ENCODE measurements at places on chromosomes 12 and 14.

DNA sequence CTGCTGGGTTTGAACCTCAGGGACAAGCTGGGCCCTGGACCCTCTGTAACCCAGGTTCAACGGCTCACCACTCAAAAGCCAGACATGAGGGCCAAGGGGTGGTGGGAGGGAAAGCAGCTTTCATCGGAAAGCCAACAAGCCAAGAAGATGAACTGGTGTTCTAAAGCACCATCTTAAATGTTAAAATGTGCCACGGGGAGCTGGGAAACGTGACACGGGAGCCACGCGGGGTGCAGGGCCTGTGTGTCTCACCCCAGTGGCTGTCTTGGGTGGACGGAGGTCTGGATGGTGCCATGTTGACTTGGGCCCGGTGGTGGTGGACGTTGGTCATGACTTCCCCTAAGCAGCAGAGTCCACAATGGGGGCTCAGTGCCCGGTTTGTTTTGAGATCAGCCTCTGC lies 97.7 kb upstream of the SFSWAP start:
- no peak for DNase-seq

DNA sequence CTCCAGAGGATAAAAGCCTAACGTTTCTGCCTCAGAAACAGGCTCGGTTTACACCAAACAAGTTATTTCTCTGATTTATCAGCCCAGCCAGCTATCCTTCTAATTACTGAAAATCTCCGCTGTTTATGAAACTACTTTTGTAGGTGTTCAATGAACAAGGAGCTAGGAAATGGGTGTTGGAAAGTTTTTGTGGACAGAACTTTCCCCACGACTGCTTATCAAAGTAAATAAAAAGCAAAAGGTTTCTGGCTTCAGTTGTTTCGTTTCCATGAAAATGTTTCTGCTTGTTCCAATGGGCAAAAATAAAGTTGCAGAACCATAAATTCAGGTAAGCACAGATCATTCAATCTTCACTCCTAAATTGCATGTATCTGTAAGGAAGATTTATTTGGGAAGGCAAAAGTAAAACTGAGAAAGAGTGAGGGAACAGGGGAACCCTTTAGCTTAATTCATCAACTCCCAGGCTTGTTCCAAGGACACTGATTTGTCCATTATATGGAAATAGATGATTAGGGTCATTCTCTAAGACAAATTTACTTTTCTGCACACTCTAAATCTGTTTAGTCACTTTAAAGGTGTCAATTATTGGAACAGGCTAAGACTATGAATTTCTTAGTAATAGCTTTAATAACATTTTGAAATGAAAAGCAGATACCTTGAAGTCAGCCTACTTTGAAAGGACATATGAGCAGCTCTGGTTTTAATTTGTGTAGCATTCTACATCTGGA lies 175.9 kb upstream of the CDKN3 start:
- no peak for DNase-seq

- no peak for DNase-seq
These were observed 20.1 kb upstream of the DACT1 start for GRCh38 chr14:58617619-58618018.

GRCh38 chr12:12087693-12088034 lies 16.9 kb downstream of the BCL2L14 start:
- DNase-seq: no peak

- no peak for DNase-seq
These were observed 11.2 kb upstream of the NCKAP1L start for GRCh38 chr12:54486173-54486867.

DNA sequence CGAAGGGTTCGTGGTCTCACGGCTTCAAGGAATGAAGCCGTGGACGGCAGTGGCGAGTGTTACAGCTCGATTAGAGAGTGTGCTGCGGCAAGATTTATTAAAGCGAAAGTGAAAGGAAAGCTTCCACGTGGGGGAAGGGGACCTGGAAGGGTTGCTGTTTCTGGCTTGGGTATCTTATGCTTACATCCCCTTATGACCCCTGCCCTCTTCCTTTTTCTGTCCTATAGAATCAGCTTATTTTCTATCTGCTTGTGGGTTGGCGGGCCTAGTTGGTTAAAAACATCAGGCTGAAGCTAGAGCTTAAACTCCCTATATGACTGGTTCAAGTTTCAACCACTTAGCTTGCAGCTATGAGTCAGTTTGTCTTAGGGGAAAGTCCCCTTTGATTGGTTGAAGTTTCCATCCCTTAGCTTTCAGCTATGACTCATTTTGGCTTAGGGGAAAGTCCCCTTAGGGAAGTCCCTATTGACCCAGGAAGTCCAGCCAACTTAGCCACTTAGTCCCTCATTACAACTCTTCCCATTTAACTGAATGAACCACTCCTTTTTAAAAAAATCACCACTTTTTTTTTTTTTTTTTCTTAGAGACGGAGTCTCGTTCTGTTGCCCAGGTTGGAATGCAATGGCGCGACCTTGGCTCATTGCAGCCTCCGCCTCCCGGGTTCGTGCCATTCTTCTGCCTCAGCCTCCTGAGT lies 1494.7 kb upstream of the TMEM132C start:
- no peak for DNase-seq

DNA sequence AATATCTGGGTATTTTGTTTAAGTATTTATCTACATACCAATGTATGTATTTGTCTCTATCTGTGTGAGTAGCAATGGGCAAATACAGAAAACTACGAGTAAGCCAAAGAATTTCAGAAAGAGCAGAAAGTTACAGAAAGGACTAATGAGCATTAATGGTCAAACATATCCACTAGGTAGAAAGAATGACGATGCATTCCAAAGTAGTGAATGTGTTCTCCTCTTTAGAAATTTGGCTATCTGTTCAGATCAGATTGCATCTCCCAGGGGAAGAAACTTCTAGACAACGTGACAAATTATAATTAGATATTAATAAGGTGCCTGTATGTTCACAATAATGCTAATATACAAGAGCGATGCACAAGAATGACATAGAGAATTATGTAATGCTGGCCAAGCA lies 194.5 kb upstream of the GZMB start:
- no peak for DNase-seq

GRCh38 chr14:32201816-32202490 lies at the start of gene RNU6-7:
RNU6-7 (plus strand) TSS chr14:32202045.
- DNase-seq: no peak

GRCh38 chr12:117189725-117190209 lies 503 bp downstream of the FBXO21 start:
- DNase-seq: peak; percentile 45

GRCh38 chr14:20416223-20416622 lies 2.9 kb upstream of the TEP1 start:
- no peak for DNase-seq

GRCh38 chr12:26109343-26109881 lies 15.4 kb downstream of the BHLHE41 start:
- no peak for DNase-seq

DNA sequence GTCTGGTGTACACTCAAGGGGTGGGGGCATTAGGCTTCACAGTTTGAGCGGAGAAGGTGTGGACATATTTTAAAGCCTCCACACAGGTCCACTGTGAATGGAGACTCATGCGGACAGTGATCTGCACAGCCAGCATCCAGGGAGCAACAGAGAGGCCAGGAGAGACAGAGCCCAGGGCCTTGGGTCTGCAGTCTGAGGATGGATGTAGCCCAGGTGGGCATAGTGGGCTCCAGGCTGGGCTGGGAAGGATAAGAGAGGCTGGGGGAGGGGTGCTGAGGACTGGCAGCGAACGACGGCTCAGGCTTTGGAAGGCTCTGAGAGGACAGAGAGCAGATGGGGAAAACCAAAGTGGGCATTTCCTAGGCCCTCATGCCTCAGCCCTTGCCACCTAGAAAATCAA lies 128.8 kb downstream of the PAPOLA start:
- DNase-seq: no peak

- DNase-seq: no peak
These were observed 777 bp downstream of the ZFP36L1 start for GRCh38 chr14:68791902-68792677.

- DNase-seq: no peak
These were observed 184.9 kb upstream of the ABCD2 start for GRCh38 chr12:39804479-39804878.

DNA sequence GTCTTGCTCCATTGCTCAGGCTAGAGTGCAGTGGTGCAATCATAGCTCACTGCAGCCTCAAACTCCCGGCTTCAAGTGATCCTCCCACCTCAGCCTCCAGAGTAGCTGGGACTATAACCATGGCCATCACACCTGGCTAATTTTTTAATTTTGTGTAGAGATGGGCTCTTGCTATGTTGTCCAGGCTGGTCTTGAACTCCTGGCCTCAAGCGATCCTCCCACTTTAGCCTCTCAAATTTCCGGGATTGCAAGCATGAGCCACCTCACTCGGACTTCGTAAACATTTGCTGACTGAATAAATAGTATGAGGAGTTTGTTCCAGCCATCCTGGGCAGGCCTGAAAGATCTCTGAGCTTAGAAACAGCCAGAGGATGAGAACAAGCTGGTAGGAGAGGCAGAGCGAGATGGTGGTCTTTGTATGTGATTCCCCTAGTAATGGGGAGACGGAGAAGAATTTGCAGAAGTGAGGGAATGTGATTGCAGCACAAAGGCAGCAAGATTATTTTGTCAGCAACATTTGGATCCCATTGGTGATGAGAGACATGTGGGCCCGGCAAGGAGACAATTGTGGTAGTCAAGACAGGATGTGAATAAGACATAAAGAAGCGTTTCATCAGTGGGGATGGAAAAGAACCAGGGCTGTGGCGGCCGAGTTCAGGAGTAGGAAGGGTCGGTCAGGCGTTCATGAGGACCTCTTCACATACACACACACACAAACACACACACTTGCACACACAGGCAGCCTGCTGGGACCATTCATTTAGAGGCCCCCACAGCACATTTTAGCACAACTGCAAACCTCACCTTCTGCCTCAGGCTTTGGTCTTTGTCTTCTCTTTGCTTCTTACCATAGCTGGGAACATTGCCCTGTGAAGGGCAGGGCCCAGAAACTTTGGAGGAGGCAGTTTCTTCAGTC lies 155.5 kb downstream of the ZFP36L1 start:
- no peak for DNase-seq

- no peak for DNase-seq
These were observed 4.0 kb upstream of the AQP2 start for GRCh38 chr12:49946497-49946896.

DNA sequence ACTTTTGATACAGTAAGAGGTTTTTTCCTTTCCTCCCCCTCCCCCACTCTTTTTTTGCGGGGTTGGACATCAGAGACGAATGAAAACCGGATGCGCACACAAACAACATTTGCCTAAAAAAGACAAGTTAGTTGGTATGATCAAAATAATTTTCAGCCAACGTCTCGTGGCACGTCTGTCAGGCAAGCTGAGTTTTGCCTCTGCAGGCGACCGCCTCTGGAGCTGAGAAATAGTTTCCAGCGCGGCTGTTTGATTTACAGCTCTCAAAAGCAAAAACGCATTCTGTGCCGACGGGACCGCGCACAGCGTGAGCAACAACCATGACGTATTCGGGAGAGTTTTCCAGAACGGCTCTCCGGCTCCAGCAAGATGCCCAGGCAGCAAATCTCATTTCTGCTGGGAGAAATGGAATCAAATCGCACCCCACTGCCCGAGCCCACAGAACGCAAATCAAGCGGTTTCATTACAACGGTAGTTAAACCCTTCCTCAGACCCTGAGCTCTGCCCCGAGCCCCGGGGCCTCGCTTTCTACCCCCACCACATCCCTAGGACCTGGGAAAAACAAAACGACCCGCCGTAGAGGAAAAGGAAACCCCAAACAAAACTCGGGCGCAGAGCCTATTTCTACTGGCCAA lies 14.2 kb upstream of the CALM1 start:
- peak; percentile 63 for DNase-seq

GRCh38 chr14:75811872-75812499 lies 150.9 kb downstream of the TTLL5 start:
- DNase-seq: no peak
